HEK293T (cell line): ENCODE measurements at places on chromosomes 12 and 14.
A peak's percentile ranks its signal among the peaks of the same experiment; 100 is the strongest.

- DNase-seq, result no peak
Observed at GRCh38 chr12:13247596-13247995, 51.1 kb downstream of the EMP1 start.

DNA sequence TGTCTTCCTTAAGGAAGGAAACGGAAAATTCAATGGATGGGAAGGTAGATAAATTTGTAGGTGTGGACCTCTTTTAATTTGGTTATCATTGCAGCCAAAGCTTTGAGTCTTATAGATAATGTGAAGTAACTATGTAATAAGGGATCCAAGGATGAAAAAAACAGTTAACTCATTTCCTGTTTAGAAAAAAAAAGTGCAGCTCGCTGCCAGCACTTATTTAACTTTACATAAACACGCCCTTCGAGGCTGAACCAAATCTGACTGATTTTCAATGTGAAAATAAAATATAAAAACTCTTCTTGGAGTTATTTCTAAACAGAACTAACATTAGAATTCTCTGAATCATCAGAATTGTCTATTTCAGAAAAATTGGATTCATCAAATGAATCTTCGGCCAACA lies 7.0 kb downstream of the NUBPL start:
- no peak for DNase-seq

- no peak for DNase-seq
Observed at GRCh38 chr12:96434107-96434506, 33.9 kb upstream of the CDK17 start.

DNA sequence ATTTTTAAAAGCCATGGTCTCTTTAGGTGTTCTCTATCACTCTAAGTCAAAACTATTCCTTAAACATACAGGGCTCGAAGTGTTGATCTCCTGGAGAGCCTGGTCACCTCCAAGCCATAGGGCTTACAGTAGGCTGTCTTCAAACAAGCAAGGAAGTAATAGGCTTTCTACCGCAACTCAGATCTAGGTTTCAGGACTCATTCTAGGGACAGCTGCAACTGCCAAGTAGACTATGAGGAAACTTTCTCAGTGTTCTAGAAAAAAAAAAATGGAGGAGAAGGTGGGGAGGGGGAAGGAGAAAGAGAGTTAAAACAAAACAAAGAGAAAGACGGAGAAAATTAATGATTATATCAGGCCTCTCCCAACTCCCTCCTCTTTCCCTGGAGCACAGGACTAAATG lies 106.9 kb upstream of the ETV6 start:
- DNase-seq, result no peak

- DNase-seq, result no peak
Observed at GRCh38 chr12:29287622-29288021, 93.3 kb downstream of the ERGIC2 start.

DNA sequence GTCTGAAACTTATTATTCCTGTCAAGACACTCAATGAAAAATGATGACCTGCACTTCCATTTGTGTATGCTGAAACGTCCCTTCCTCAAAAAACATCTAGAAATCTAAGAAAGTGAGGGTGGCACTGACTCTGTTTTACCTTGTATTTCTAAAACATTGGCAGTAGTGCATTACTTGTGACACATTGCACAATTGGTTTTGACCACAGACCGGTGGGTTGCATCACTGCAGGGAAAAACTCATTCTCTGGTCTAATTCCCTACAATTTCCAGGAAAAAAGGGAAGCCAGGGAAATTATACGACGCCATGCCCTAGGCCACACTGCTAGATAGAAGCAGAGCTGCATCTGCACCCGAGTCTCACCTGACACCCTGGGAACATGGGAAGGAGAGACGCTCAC lies 156.7 kb downstream of the NTF3 start:
- no peak for DNase-seq

DNA sequence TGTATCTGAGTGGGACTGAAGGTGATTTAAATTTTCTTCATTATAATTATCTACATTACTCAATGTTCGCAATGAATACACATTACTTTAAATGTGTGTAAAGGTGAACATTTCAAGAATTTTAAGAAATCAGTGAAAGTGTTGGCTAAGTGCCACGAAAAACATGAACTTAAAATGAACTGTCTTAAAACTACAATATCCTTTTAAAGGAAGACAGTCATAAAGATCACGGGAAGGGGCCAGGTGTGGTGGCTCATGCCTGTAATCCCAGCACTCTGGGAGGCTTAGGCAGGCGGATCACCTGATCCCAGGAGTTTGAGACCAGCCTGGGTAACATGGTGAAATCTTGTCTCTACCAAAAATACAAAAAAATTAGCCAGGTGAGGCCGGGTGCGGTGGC lies 11.2 kb downstream of the MOK start:
- no peak for DNase-seq

DNA sequence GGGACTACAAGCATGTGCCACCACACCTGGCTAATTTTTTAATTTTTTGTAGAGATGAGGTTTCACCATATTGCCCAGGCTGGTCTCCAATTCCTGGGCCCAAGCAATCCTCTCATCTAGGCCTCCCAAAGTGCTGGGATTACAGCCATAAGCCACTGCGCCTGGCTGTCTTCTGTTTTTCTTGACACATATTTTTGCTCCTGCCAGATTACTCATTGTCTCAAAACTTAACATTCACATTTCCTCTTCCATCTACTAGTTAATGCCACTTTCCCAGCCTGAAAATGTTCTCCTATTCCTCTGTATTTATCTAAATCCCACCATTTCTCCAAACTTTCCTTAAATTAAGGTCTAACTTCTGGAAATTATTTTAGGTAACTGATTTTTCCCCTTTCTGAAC lies 36.2 kb upstream of the KCNH3 start:
- no peak for DNase-seq

- DNase-seq, result no peak
Observed at GRCh38 chr12:123085730-123086487, 65.0 kb downstream of the PITPNM2 start.

DNA sequence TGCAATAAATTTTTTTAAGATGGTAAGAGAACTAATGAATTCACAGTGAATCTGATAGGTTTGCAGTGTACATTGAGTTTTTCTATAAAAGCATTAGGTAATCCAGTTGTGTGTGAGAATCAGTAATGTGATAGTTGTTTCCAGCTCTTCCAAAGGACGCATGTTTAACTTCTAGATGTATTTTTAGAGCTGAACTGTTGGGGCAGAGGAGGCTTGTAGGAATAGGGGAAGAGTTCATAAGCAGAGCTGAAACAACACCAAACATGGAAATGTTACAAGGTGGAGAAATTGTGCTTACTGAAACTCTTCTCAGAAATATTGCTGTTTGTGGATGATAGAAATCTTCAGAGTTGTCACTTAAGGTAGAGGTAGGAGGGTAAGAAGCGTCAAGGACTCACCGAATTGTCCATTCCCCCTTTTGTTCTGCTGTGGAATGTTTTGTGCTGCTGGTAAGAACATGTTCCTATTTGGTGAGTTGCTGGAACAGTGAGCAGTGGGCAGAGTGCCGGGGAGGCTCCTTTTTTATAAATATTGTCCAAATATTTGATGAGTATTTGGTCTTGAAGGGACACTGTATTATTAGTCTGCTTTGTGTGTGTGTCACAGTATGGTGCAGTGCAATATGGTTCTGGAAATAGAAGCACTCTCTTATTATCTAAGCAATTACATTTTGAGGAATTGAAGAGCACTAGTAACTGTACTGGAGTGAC lies 76.7 kb downstream of the ANO6 start:
- no peak for DNase-seq

DNA sequence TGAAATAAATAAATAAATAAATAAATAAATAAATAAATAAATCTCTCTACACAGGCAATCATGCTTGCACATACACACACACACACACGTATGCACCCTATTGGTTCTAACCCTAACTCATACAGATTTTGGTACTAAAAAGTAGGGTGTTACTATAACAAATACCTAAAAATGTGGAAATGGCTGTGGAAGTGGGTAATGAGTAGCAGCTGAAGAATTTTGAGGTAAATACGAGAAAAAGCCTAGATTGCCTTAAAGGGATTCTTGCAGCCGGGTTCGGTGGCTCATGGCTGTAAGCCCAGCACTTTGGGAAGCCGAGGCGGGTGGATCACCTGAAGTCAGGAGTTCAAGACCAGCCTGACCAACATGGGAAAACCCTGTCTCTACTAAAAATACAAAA lies 15.7 kb upstream of the SLC2A3 start:
- DNase-seq, result no peak

- DNase-seq, result no peak
Observed at GRCh38 chr14:98952593-98953350, 319.2 kb downstream of the BCL11B start.

- DNase-seq, result no peak
Observed at GRCh38 chr14:100063314-100063941, 1.8 kb upstream of the EVL start.

- no peak for DNase-seq
Observed at GRCh38 chr12:52074971-52075724, 4.4 kb upstream of the SMIM41 start.

GRCh38 chr12:45098766-45099165 lies 47.9 kb upstream of the DBX2 start:
- DNase-seq, result no peak

DNA sequence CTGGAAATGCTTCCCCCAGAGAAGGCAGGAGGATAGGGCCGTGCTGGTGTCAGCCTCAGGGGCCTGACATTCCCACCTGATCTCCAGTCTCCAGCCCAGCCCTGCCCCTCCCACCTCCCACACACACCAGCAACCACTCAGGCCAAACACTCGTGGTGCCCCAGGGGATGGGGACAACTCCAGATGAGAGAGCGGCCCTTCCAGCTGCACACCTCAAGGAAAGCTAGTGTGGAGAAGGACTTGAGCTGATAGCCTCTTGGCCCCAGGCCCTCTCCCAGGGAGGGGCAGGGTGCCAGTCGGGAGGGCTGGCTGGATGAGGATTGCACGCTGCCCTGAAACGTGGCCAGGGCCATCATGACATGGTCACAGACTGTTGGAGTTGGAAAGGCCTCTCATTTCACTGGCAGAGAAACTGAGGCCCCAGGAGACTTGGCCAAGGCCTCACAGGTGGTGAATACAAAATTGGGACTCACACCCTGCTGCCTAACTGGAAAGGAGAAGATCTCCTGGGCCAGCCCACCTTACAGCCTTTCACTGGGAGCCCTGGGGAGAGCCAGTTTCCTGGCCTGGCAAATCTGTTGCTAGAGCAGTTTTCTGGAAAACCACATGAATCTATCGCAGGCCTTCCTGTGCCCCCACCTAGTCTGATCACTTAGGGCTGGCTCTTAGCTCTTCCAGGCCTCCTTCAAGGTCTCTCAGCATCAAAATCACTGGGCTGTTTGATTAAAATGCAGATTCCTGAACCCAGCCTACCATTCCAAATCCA lies 52.1 kb downstream of the IRF2BPL start:
- no peak for DNase-seq

DNA sequence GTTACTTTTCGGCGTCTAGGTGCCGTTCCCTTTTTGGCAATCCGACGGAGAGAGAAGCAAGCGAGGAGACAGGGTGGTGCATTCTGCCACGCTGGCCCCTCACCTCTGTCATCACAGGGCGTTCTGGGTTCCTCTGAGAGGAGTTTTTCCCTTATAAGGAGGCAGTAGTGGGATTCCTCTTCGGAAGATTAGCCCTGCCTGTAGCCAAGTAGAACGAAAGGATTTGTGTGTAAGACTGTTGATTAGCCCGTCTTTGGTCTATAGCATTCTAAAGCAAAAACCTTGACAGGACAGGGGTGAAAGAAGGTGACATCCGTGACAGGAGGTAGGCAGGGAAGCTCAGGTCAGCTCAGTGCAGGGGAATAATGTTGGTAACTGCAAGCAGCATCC lies 9.1 kb upstream of the NEMF start:
- DNase-seq, result peak; percentile 45

GRCh38 chr14:51727526-51727925 lies 75.8 kb downstream of the FRMD6 start:
- DNase-seq, result no peak

DNA sequence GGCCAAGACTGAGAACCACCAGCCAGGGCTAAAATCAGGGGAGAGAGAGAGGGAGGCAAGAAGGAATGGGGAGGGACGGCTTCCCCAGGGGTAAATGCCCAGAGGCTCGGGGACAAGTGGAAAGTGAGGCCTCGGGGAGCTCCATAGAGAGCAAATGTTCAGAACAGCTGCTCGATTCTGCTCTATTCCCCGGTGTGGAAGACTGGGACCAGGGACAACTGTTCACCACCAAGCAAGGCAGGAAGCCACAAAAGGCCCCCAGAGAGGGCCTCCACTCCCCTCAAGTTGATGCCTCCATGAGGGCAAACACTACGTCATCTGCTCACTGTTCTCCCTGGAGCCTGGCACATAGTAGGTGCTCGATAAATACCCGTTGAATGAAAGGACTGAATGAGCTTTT lies 53.5 kb downstream of the IRF2BPL start:
- no peak for DNase-seq

GRCh38 chr14:58707949-58708348 lies 70.2 kb downstream of the DACT1 start:
- DNase-seq, result no peak

GRCh38 chr12:84056-84455 lies 17.5 kb downstream of the IQSEC3 start:
- DNase-seq, result no peak

GRCh38 chr12:102618197-102618877 lies 138.0 kb upstream of the IGF1 start:
- no peak for DNase-seq

GRCh38 chr12:47035484-47035883 lies 43.9 kb upstream of the PCED1B start:
- DNase-seq, result no peak
